Motor neuron (in vitro differentiated cells): ENCODE measurements at places on chromosomes 13 and 19.

GRCh38 chr13:72726726-72727416, 558 bp downstream of the MZT1 start:
- peak; percentile 45 for ATAC-seq

- no peak for ATAC-seq
These were observed 30.7 kb downstream of the ZNF844 start for GRCh38 chr19:12095111-12095790.

DNA sequence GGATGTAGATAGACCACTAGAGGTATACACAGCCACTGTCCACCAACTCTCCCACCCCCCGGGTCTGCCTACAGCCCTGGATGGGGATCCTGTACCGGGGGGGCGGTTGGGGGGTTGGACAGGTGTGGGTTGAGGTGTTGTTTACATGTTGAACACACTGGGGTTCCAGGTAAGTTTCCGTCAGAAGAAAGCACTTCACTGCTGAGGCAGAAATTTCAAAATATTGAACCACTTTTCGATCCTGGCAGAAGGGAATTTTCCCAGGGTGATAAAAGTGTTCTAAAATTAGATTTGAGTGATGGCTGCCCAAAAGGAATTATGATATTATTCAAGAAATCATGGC, 6.6 kb upstream of the CEACAM16 start:
- no peak for ATAC-seq

- no peak for ATAC-seq
These were observed 69.6 kb downstream of the ARHGEF7 start for GRCh38 chr13:111184458-111185401.

- ATAC-seq, result peak; percentile 15
These were observed 24.2 kb downstream of the RANBP3 start for GRCh38 chr19:5953680-5954213.

DNA sequence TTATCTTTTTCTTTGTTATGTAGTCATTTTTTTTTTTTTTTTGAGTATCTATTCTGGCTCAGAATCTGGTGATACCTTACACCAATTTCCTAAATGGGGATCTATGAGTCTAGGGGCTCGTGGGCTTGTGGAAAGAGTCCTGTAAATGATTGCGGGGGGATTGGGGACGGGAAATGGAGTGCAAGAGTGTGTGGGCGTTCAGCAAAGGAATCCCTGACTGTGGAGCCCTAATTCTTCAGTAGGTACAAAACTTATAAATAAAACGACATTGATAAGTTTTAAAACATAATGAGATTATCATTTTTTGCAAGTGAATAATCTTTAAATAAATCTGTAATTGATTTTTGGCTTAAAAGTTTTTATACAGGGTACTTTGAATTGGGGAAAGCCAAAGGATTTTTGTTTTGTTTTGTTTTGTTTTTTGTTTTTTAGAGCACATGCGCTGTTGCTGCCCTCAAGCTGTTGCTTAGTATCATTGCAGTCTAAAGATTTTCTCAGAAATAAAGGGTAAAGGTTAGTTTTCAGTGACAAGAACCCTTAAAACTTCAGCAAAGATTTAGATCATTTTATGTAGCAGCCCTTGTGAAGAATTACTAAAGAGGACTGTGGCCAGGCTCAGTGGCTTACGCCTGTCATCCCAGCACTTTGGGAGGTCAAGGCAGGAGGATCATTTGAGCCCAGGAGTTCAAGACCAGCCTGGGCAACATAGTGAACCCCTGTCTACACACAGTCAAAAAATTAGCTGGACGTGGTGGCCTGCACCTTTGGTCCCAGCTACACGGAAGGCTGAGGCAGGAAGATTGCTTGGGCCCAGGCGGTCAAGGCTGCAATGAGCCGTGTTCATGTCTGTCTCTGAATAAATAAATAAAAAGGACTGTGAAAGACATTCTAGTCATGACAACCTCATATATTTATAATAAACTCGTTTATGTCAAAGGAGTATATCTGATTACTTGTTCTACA, 1.7 kb downstream of the ERCC5 start:
- no peak for ATAC-seq

DNA sequence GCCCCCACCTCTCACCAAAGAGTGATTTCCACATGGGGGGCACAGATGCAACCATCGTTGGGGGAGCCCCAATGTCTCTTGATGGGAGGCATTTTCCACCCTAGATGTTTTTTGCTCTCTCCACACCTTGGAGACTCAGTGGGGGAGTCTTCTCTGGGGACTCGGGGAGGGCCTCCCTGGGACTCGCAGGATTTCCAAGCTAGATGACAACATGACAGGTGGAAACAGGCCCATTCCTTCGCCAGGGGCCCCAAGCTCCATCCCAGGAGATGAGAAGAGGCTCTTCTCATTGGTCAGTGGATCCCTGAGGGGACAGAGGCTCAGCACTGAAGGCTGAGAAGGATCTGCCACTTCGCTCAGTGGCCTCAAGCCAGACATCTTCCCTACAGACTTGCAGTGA, 12.7 kb upstream of the KIR2DL4 start:
- ATAC-seq, result no peak
